NB4 (cell line): ENCODE measurements at places on chromosomes 11 and 22.

- no peak for DNase-seq
These were observed 256.8 kb downstream of the INSC start for GRCh38 chr11:15371533-15371932.

- no peak for DNase-seq
These were observed 38.2 kb downstream of the ATXN10 start for GRCh38 chr22:45709866-45710265.

GRCh38 chr11:126163074-126163700 lies 48.3 kb downstream of the RPUSD4 start:
- DNase-seq, result no peak

GRCh38 chr11:66936311-66936711 lies 21.9 kb downstream of the PC start:
- DNase-seq, result peak; percentile 37

DNA sequence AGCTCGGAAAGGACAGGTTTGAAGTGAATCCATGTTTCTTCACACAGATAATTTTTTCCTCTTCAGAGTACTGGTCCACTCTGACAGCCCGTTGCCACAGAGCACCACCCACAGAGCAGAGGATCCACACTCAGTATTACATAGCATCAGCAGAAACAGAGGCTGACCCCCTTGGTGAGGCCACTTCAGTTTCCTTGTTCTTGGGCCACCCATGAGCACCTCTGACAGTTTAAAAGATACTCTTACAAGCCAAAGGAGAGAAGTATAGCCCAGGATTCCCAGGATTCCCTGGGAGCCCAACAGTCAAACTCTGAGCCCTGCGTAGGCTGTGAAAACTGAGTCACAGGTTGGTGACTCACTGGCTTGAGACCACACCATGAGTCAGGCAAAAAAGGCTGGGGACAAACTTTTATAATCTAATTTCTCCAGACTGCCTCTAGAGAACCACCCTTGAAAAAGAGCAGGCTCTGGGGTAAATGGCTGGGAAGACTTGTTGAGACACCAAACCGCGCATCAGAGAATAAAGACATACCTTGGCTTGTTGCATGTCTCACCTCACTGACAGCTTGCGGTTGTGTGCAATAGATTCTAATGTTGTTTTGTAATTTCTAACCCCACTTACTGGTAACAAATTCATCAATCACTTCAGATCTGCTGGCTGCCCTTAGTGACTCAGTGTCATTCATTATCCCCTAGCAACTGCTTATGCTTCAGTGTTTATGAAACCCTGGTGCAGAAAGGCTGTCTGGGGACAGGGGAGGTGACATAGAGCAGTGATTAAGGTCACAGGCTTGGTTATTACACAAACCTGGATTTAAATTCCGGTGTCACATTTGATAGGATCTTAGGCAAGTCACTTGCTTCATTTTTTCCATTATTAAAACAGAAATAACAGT lies 56.9 kb upstream of the PRSS23 start:
- DNase-seq, result peak; percentile 89

GRCh38 chr22:33605221-33605620 lies 315.1 kb downstream of the LARGE1 start:
- no peak for DNase-seq

GRCh38 chr11:101718402-101718801 lies 134.6 kb upstream of the TRPC6 start:
- DNase-seq, result peak; percentile 5

DNA sequence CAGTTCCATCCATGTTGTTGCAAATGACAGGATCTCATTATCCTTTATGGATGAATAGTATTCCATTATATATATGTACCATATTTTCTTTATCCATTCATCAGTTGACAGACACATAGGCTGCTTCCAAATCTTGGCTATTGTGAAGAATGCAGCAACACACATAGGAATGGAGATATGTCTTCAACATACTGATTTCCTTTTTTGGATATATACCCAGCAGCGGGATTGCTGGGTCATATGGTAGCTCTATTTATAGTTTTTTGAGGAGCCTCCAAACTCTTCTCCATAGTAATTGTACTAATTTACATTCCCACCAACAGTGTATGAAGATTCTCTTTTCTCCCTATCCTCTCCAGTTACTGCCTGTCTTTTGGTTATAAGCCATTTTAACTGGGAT lies 383.9 kb upstream of the CHORDC1 start:
- DNase-seq, result no peak

- no peak for DNase-seq
These were observed 35.8 kb downstream of the TMPRSS5 start for GRCh38 chr11:113670149-113670830.

DNA sequence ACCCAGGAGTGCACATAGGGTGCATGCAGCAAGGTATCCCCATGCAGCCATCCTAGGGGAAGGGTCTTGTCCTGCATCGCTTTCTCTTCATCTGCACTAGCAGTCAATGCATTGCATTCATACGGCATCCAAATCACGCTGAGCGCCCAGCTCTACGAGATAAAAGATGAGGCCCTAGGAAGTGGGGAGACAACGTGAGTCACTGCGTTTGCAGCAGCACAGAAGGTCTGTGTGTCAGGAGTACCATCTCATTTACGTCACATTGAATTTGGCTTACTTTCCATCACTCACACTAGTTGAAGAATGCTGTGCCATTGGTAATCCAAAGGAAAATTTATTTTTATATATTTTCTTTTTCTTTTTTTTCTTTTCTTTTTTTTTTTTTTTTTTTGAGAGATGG lies 2.5 kb upstream of the ST14 start:
- peak; percentile 66 for DNase-seq

DNA sequence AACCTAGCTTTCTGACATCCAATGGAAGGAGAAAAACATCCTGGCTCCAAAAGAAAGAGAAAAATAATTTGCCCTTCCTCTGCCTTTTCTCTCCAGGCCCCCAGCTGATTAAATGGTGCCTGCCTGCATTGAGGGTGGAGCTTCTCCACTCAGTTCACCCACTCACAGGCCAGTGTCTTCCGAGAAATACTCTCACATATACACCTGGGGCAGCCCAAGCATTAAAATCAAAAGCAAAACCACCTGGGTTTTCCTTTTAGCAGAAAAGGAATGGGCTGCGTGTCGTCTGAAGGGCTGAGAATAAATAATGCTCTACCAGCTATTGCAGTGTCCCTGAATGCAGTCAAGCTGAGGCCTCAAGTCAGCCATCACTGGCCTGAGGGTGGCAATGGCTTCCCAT lies 1143.8 kb upstream of the TENM4 start:
- no peak for DNase-seq

DNA sequence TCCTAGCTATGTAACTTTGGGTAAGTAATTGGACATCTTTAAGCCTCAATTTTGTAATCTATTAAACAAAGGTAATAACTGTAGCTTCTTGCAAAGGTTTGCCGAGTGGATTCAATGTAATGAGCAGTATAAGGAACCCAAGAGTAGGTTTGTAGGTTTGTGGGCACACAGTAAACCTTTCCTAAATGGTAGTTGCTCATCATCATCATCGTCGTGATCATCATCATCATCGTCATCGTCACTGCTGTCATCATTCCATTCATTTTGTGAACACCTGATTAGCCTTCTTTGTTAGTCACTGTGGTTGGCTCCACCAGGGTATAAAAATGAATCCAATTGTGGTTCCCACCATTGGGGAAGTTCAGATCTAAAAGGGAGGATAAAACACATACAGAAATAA lies 223.1 kb upstream of the KIRREL3 start:
- no peak for DNase-seq

DNA sequence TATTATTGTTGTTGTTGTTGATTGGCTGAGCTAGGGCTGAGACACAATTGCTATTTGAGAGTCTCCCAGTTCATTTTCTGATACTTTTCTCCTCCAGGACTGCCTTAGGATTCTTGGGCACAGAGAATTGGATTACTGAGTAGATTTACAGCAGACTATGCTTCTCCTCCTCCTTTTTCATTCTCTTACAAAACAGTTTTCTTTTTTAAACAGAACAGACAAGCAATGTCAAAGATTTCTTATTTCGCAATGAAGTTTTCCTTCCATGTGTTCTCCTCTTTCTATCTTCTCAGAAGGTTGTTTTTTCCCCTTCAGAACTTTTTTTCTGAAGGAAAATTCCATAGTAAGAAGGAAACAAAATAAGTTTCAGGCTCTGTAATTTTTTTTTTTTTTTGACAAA lies 19.8 kb upstream of the TIMP3 start:
- DNase-seq, result no peak

GRCh38 chr11:110710628-110711381 lies 1.4 kb downstream of the ARHGAP20 start:
- DNase-seq, result no peak

DNA sequence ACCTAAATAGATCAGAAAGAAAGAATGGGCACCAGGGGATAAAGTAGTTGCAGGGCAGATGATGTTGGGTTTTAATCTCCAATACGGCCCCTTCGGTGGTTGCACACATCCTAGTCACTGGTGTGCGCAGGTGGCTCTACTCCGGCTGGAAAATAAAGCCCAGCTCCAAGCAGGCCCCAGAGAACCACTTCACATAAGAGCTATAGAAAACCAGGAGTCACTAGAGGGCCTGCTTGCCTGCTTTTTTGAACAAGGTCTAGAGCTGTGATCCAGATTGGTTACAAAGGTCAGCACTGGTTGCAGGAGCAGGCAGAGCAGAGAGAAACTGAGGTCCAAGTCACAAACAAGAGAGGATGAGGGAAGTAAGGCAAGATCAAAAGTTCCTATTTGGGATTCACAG lies 41.5 kb upstream of the MS4A8 start:
- DNase-seq, result no peak

DNA sequence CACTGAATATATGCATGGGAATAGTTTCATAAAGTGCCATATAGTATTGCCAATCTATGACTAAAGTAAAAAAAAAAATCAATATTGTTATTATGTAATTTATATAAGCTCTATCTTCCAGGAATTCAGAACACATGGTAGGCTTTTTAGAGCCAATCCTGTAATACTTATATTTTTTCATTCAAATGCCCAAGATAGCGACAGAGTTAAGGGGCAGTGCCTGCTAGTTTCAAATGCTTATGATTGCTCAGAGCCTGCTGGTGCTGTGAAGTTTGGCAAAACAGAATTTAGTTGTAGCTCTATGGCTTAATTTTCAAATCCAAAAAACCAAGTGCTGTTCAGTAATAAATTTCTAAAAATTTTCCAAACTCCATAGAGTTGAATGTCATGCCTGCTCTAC lies 39.0 kb upstream of the BLID start:
- no peak for DNase-seq

DNA sequence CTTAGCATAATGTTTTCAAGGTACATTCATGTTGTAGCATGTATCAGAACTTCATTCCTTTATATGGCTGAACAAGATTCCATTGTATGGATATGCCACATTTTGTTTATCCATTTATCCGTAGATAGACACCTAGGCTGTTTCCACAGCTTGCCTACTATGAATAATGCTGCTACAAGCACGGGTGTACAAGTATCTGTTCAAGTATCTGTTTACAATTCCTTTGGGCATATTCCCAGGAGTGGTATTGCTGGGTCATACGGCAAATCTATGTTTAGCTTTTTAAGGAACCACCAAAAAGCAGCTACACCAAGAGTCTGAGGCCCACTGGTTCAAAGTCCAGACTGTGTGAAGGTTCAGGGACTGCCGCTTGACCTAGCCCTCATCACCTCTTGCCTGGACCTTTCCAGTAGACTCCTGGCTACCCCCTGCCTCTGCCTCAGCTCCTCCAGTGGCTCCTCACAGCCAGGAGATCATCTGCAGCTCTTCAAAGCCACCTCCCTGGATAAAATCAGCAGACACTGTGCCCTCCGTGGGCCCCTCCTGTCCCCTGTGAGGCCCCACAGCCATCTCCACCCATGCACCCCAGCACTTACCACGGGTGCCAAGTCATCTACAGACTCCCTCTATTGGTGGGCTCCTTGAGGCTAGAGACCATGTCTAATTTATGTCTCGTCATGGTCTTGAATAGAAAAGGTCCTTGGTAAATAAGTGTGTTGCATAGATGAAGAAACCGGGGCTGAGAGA lies 160.3 kb downstream of the MN1 start:
- DNase-seq, result no peak

GRCh38 chr11:61049859-61050258 lies 52.4 kb upstream of the CD5 start:
- DNase-seq, result no peak

- DNase-seq, result no peak
These were observed 434.0 kb upstream of the LARGE1 start for GRCh38 chr22:34354071-34354817.

GRCh38 chr22:35582861-35583670 lies 34.1 kb downstream of the MB start:
- peak; percentile 71 for DNase-seq

DNA sequence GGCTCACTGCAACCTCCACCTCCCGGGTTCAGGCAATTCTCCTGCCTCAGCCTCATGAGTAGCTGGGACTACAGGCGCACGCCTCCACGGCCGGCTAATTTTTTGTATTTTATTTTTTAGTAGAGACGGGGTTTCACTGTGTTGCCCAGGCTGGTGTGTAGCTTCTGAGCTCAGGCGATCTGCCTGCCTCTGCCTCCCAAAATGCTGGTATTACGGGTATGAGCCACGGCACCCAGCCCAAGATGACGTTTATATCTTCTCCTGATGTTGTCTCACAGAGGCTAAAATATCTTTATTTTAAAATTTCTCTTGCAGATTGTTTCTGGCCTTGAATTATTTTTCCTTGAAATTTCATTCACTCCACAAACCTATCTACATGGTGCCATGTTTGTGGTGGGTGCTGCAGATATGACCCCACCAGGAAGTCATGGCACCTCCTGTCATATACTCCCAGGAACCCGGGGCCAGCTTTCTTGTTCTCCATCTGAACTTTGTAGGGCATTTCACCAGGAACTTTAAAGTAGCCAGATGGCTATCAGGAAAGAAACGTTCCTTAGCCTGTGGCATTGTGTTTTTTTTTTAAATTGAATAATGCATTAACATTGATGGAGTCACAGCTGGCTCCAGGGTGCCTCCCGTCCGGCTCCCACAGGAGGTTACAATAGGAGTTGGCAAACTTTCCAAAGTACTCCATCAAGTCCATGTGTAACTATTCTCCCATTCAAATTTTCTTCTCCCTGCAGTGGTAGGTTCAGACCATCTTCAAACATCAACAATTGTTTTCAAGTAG lies 42.0 kb upstream of the LIPT2 start:
- DNase-seq, result no peak

DNA sequence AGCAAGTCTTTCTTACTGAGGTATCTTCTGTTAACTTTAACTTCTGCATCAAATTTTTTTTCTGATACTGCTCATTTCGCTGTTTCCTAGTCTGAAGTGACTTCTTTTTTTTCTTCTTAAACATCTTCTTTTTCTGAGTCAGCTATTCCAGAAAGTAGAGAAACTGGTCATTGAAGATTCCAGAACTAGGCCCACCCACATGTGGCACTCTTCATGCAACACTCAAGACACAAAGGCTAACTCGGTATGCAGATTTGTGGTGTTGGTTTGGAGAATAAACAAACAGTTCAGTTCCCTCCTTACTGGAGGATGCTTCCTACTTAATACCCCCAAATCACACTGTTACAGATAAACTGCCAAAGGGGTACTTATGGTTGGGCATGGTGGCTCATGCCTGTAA lies 25.2 kb upstream of the MTCH2 start:
- no peak for DNase-seq
